Activated CD4-positive, alpha-beta T cell treated with anti-CD3 and anti-CD28 coated beads, Interleukin-2, Interleukin-6, amounts not matched to agents 100 ng/mL and 50 ng/mL, durations not matched to agents 16 hours and 8 hours (primary cell): ENCODE measurements at places on chromosomes 4 and X.
A peak's percentile ranks its signal among the peaks of the same experiment; 100 is the strongest.

DNA sequence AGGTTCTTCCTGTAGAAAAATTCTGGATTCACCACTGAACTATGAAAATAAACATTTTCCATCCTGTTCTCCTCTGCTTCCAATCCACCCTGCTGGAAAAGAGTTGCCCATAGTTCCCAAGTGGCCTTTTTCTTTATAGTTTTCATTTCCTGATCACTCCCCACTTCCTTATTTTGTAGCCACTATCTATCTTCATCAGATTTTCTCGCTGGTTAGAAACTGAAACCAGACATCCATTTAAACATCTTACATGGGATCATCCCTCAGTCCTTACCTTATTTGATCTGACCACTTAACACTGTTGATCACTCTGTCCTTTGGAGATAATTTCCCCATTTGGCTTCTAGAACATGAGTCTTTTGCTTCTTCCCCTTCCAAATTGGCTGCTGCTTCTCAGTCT, 42.2 kb upstream of the SCOC start:
- DNase-seq: no peak

DNA sequence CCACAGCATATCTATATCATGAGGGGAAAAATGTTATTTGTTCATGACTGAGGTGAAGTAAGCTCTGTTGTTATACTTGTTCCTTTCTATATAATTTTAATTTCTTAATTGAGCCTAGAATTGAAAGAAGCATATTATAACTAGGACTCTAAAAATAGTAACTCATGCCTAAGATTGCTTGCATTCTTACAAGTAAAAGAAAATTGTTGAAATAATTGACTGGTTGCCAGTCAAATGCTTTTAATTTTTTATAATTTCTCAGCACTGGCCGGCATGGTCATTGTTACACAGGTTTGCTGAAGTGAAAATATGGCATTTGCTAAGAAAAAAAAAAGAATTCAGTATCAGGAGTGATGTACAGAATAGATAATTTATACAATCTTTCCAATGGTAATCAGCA, 104.8 kb downstream of the GASK1B start:
- DNase-seq: no peak

GRCh38 chrX:2652106-2652505, 39.0 kb upstream of the CD99 start:
- no peak for DNase-seq

GRCh38 chr4:81828991-81829390, 357.3 kb upstream of the RASGEF1B start:
- no peak for DNase-seq

- no peak for DNase-seq
These were observed 279.9 kb upstream of the MAGEB2 start for GRCh38 chrX:29935455-29935854.

GRCh38 chrX:112457788-112458187, 221.9 kb downstream of the LHFPL1 start:
- DNase-seq: no peak

GRCh38 chr4:39233783-39234182, 51.5 kb downstream of the WDR19 start:
- no peak for DNase-seq

- no peak for DNase-seq
These were observed 853.8 kb upstream of the INTU start for GRCh38 chr4:126779001-126779400.

GRCh38 chrX:70013466-70014381, 36.0 kb downstream of the AWAT2 start:
- DNase-seq: no peak

DNA sequence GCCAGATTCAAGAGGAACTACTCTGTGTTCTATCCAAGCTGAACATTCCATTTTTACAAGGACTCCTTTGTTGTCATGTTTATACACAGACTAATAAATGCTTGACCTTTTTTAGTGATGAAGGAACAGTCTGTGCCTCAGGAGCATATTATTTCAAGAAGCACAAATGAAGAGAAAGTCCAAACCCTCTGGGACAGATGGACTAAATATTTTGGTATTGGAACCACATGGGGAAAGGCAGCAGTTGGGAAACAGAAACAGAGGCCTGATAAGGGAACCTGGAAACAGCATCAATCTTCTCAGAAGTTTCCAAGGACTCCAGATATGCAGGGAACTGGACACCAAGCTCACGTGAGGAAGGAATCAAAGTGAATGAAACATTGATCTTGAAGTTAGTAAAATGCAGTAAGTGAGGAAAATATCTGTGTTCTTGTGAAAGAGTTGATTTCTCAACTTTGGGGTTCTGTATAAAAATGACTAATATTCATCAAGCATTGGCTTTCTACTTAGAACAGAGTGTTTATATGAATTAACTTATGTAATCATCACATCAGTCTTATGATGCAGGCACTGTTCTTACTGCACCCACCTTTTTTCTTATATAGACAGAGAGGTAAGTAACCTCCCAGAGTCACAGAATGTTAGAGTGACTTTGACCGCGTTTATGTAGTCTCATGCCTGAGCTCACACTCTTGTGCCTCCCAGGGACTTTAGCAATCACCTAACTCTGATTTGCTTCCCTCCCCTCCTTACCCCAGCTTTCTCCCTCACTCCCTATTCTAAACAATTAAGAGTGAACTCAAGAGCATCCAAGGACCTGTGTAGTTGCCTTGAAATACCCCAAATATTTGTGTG, 148.9 kb upstream of the JADE1 start:
- DNase-seq: no peak

DNA sequence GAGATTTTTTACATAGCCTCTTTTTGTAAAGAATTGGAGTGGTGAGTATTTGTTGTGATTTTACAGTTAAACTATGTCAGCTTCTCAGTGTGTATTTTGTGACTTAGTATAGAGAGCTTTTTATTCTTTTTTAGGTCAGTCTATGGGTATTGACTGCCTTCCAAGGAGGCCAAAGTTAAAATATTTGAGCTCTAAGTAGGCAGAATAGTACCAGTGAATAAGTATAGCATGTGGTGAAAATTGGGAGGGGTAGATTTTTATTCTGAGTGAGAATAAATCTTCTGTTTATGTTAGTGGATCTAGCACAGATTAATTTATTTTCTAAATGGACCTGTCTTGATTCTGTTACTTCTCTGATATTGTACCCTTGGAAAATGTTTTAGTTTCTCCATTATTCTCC, 37.5 kb downstream of the HERC3 start:
- DNase-seq: no peak

DNA sequence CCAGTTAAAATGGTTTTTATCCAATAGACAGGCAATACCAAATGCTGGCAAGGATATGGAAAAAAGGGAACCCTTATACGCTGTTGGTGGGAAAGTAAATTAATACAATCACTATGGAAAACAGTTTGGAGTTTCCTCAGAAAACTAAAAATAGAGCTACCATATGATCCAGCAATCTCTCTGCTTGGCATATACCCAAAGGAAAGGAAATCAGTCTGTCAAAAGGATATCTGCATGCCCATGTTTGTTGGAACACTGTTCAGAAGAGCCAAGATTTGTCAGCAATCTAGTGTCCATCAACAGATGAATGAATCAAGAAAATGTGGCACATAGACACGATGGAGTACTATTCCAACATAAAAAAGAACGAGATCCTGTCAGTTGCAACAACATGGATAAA, 91.0 kb upstream of the SH3RF1 start:
- no peak for DNase-seq

DNA sequence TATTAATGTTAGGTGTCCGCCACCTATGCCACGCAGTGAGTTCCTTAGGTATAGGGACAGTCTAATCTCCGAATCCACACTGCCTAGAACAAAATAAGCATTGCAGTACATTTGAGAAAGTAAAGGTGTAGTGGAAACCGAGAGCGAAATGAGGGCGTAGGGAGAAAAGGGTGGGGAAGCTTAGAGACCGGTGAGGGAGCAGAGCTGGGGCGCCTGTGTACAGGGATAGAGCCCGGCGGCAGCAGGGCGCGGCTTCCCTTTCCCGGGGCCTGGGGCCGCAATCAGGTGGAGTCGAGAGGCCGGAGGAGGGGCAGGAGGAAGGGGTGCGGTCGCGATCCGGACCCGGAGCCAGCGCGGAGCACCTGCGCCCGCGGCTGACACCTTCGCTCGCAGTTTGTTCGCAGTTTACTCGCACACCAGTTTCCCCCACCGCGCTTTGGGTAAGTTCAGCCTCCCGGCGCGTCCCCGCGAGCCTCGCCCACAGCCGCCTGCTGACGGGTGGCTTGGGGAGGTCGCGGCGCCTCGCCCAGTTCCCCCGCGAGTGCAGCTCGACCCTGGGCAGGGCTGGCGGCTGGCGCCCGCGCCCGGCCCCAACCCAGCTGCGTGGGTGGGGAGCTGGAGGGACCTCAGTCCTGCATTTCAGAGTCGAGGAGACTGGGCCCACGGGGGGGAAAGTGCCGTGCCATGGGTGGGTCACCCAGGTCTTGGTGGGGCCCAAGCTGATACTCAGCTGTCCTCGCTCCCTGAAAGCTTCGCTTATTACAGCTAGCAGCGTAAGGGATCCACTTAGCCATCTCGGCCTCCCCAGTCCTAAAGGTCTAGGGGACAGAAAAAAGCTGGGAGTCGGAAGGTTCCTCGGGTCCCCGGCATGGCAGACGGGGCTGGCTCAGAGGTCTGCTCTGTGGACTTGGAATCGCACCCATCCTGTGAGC, at the start of gene ANXA3:
Gene ANXA3 (plus strand): TSS at position 351 of the 932 bp plus-strand sequence. CDS start 2,704 bp downstream, outside the sequence.
- peak; percentile 14 for DNase-seq

GRCh38 chrX:139008185-139008584, 296.7 kb upstream of the FGF13 start:
- no peak for DNase-seq

GRCh38 chrX:72041176-72041575, 90.5 kb downstream of the RTL5 start:
- DNase-seq: no peak

- no peak for DNase-seq
These were observed 21.1 kb downstream of the CPZ start for GRCh38 chr4:8613421-8614364.

DNA sequence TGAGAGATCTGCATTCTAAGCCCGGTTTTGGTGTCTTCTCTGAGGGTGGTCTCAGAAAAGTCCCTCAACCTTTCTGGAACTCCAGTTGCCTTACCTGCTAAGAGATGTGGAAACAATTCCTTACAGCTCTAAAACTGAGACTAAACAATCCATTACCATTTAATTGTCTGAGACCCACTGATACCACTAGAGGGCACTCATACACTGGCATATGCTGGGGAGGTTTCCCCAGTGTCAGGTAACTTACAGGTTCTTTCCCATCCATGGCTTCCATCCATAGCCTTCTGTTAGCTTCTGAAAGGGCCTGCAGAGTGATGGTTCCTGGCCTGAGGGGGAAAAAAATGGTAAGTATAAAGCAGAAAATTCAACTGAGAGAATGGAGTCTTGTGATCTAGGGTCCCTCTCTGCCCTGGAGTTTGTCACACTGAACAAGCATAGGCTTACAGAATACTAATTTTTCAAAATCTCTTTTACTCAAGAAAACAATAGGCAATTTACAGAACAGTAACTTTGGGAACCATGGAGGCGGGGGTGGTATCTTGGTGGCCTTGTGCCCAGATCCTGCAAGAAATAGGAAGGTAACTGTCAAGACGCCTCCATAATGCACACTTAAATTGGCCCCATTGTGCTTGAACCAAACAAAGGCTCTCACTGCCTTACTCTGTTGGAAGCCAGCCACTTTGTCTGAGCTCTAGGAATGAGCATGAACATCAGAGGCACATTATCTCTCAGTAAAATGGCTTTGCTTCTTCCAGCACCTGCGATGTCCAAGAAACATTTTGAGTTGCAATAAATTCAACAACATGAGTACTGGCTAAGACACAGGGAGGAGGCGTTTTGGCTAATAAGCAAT, 236.1 kb downstream of the OPHN1 start:
- DNase-seq: peak; percentile 61

DNA sequence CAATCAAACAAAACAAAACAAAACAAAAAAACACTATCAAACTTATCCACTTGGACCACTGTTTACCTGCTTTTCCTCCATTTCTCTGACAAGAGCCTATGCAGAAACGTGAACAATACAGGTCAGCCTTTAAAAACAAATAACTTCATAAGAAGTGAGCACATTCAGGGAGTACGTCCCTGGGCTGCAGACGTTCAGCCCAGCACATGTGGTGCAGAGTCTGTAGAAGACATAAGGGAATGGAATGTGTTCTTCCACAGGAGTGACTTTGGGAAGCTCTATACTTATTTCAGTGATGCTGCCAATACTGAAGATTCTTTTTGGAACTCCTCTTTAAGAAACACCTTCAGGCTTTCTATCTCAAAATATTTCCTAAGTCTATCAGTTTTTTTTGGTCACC, 120.6 kb downstream of the SPRY1 start:
- DNase-seq: no peak

GRCh38 chr4:101292901-101293300, 54.4 kb downstream of the PPP3CA start:
- no peak for DNase-seq

- no peak for DNase-seq
These were observed 67.4 kb downstream of the DMP1 start for GRCh38 chr4:87717276-87718031.

DNA sequence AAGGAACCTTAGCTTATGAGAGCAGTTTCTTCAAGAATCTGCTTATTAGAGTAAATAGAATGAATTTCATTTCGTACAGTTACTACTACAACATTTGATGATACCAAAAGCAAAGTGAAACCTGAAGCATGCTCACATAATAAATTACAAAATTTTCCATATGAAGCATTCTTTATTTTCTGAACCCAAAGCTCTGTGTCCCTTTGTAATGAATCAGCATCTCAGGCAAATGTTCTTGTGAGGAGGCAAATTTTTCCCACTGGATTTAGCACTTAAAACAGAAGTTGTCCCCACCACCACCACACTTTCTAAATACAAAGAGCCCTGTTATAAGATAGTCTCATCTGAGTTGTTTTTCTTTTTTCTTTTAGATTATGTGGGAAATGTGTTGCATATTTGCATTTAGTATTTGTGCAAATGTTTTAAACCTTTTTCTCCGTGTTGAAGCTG, 70.7 kb upstream of the NFKB1 start:
- no peak for DNase-seq

GRCh38 chrX:31808357-31808756, 736.5 kb upstream of the FTHL17 start:
- DNase-seq: no peak

GRCh38 chrX:30577362-30577991, at the start of gene TASL:
TSS of gene TASL (minus strand) at chrX:30577766. CDS start at chrX:30560355, 17,411 bp downstream.
- peak; percentile 73 for DNase-seq

GRCh38 chr4:77454858-77455257, 150.8 kb upstream of the CXCL13 start:
- no peak for DNase-seq

DNA sequence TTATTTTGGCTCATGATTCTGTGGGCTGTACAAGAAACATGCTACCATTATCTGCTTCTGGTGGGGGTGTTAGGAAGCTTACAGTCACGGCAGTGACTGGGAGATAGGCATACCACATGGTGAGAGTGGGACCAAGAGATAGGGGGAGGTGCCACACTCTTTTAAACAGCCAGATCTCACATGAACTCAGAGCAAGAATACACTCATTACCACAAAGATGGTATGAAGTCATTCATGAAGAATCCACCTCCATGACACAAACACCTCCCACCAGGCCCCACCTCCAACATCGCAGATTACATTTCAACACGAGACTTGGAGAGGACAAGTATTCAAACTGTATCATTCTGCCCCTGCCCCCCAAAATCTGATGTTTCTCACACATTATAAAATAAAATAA, 2396.7 kb downstream of the PCDH7 start:
- no peak for DNase-seq

GRCh38 chrX:116272861-116273260, 102.3 kb downstream of the AGTR2 start:
- DNase-seq: no peak
